A172 (cell line): ENCODE measurements at places on chromosomes 4 and X.

DNA sequence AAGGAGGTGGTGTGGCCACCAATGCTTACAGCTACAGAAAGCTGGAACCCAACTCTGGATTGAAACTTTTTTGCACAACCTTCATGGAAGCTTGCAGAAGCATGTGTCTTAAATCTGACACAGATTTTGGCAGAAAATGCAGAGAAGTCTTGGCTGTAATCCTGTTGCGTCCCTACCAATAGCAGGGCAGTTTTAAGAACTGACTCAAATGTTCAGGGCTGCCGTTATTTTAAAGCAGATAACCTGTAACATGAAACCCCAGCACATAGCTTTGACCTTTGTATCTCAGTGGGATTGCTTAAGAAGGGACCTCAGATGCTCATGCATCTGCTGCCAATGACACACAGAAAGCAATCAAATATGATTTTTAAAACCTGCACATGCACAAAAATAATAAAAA is at the start of gene VEGFD:
VEGFD (minus strand) TSS at position 110 of the 400 bp plus-strand sequence. CDS start 467 bp downstream, outside the sequence.
- DNase-seq: no peak

DNA sequence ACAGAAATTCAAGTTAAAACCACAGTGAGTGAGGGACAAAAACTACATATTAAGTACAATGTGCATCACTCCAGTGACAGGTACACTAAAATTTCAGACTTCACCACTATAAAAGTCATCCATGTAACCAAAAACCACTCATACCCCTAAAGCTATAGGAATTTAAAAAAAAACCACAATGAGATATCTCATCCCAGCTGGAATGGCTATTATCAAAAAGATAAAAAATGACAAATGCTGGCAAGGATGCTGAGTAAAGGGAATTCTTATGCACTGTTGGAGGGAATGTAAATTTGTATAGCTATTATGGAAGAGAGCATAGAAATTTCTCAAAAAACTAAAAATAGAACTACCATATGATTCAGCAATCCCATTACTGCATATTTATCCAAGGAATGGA is 171.1 kb downstream of the HHIP start:
- peak; percentile 7 for DNase-seq

DNA sequence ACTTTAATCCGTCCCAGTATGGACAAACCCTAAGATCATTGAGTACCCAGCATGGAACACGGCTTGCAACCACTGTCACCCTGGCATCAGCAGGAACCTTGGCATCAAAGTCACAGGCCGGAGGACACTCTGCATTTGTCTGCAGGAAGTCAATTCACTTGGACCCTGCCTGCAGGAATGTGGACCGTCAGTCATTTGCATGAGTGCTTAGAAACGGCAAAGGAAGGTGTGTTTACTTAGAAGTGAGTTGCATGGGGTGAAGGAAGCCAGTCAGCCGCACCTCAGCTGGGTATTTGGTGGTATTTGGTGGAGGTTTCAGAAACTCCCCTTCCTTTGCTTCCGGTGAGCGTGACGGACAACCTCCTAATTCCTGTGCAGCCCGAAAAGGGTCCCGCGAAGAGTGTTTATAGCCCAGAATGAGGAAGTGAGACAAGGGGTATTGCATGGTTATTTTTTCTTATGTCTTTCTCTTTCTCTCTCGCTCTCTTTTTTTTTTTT is 15.5 kb downstream of the P2RY8 start:
- no peak for DNase-seq

- no peak for DNase-seq
These were observed 692.6 kb downstream of the FAM133A start for GRCh38 chrX:94366616-94367015.

GRCh38 chrX:40849906-40850823 is 114.8 kb upstream of the MED14 start:
- DNase-seq: no peak

DNA sequence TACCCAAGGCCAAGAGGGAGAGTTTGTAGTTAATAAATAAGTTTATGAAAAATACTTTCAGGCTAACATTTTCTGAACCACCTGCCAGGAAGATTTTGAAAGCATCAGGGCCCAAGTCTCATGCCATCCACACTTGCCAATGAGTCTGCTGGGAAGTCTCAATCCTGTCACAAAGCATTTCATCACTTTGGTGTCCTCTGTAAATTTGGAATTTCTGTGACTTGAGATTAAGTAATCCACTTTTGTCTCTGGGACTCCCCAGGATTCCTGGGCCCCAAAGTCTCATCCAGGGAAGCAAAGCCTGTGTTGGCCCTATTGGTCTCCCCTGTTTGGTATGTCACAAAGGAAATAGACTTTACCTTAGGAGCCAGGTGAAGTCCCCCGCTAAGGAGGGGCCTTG is 99.2 kb upstream of the GPC4 start:
- no peak for DNase-seq

DNA sequence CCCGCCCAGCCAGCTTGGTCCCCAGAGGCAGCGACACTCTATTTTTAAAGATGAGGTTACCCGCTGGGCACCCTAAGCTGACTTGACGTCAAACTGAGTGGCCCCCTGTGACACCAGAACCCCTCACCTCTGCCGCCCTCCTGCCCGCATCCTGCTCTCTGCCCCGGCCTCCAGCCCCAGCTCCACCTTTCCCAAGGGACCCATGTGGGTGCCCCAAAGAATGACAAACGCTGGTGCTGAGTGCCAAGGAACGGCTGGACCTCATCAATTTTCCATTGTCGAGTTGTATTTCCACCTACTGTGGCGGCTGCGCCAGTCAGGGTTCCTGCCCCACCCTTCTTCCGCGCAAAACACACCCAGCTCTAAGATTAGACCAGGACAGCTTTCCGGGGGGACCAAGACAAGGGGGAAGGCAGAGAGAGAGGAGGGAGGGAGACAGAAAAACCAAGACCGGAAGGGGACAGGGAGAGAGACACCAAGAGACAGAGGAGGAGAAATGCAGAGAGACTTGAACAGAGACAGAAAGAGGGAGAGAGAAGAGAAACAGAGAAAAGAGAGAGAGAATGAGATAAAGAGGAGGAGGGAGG is 2.0 kb downstream of the PRKX start:
- no peak for DNase-seq

GRCh38 chr4:104163820-104164219 is 330.9 kb downstream of the CXXC4 start:
- DNase-seq: no peak

DNA sequence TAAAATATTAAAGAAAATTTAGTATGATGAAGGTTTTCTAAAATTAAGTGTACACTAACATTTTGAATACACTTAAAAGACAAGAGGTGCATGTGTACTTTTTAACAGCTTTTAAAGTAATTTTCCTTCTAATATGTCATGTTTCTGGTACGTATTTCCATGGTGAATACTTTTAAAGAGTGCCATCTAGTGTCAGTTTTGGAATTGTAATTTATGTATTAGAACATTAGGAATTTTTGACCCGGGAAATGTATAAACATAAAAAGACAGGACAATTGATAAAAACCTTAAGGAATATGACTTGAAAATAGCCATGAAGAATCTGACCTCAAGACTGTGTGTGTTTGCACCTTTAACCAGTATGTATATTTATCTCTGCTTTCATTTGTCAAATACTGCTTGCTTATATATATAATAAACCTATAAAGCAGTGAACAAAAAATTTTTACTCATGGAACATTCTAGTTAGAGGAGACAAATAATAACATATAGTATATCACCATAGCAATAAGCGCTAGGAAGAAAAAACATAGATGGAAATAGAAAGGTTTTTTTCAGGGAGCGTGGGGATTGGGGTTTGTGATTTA is 7.2 kb downstream of the GSTCD start:
- peak; percentile 37 for DNase-seq

DNA sequence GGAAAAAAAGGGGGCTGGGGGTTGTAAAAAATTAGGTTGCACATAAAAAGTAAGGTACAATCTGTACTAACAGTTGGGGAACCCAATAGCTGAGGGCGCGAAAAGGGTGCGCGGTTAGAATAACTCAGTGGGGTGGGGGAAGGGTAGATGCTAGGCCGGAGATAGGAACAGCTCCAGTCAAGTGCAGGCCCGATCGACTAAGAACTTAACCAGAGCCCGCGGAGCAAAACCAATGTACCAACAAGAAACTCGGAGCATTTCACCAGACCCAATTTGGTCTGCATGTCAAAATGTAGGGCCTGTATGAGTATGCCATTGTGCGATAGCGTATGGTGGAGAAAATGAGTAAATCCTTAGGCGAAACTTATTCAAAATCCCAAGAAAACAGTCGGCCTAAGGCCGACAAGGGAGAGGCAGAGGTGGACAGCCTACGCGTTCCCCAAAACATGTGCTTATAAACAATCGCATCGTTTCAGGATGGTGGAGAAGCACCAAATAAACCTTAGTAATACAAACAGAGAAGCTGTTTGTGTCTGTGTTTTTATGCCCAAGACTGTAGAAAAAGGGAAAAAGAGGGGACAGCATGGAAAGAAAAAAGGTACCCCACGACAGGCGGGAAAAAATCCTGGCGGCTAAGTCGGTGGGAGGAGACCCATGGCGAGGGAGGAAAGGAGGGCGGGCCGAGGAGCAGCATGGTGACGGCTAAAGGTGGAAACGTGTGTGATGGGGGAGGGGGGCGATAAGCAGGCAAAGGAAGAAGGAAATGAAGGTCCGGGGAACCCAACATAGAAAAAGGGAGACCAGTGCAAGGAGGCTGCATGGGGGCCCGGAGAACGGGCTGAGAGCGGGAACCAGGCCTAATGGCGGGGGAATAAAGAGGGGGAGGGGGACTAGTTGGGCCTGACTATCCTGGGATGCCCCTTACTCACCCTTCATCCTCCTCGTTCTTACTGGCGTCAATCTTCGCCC is 990 bp downstream of the HNRNPD start:
- DNase-seq: peak; percentile 77
